ENCODE measurements at places on chromosomes 1 and 21.

DNA sequence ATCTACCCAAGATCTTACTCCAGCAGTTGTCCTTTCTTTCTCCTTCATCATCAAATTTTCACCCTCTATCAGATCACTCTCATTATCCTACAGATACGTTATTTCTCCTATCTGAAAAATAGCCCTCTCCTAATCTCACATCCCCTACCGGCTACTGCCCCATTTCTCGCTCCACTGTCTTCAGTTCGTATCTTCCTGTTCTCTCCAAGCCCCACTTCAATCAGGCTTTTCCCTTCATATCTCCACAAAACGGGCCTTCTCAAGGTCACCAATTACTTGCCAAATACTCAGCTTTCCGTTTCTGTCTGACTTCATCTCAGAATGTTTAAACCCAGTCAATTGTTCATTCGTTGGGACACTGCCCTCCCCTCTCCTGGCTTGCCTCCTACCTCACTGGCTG is 32.4 kb downstream of the SLC30A1 start:
- no peak for DNase-seq

DNA sequence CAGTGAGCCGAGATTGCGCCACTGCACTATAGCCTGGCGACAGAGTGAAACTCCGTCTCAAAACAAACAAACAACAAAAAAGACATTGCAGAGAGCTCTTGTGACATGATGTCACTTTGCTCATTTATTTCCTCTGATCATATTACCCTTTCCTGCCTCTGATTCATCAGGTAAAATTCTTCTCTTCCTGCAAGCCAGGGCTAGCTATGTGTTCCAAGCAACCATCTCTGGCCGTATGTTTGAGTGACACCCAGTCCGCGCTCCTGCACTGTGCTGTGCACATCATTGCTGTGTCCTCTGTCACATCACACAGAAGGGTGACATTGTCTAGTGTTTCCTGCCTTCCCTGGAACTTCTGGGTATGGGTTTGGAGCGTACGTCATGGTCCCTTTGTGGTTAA is 251.3 kb downstream of the PCP4 start:
- no peak for DNase-seq

- no peak for DNase-seq
Observed at GRCh38 chr1:50742523-50742922, 217.5 kb downstream of the FAF1 start.

DNA sequence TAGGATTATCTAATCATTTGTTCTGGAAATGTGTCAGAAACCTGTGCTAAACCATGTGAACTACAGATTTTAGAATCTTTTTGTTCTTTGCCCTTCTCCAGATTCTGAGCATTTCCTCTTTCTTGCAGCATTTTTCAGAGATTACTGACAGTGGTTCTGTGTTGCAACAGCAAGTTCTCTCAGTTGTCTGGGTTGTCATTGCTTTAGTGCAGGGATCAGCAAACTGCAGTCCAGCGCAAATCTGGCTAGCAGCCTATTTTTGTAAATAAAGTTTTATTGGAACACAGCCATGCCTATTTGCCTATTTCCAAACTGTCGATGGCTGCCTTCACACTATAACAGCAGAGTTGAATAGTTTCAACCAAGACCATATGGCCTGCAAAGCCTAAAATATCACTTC is 66.3 kb upstream of the LRRC8D start:
- DNase-seq: no peak

DNA sequence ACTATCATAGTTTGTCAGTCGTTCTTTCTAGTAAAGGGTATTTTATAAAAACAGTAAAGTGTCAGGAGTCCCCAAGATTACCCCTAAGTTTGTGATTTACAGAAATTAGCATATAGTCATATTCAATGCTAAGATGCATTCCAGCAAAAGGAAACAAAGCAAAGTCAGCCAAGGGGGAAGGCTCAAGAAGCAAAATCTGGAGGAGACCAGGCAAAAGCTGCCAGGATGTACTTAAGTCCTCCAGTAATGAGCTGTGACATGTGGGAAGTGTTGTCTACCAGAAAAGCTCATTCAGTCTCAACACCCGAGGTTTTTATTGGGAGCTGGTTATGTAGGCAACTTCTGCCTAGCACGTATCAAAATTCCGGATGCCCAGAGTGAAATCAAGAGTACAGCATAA is 373.4 kb upstream of the TMPRSS15 start:
- no peak for DNase-seq

GRCh38 chr1:53634571-53634979 is 104.4 kb downstream of the GLIS1 start:
- no peak for DNase-seq

DNA sequence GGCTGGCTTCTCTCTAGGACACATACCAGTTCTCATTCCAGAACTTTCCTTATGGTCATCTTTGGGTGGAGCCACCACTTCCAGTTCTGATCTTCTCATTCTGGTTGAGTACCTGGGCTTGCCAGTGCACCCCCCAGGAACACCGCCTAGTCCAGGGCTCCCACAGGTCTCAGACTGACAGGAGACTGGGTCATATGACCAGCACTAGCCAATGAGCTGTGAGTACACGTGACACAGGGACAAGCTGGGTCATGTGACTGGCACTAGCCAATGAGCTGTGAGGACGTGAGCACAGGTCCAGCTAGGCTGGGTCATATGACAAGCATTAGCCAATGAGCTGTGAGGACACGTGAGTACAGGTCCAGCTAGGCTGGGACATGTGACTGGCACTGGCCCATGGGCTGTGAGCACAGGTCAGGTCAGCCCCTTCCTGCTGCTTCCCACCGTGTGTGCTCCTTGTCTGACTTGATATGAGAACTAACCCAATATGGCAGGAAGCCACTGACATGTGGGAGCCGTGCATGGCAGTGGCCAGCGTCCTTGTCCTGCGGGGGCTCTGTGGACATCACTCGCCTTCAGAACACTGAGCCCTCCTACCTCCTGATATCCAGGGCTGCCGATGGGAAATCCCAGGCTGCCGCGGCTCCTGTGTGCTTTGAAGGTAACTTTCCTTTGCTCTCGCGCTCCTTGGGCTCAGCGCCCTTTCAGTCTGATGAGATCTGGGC is 22.7 kb downstream of the KRTAP10-1 start:
- no peak for DNase-seq

- no peak for DNase-seq
Observed at GRCh38 chr21:43737158-43737950, 18.4 kb downstream of the PDXK start.

DNA sequence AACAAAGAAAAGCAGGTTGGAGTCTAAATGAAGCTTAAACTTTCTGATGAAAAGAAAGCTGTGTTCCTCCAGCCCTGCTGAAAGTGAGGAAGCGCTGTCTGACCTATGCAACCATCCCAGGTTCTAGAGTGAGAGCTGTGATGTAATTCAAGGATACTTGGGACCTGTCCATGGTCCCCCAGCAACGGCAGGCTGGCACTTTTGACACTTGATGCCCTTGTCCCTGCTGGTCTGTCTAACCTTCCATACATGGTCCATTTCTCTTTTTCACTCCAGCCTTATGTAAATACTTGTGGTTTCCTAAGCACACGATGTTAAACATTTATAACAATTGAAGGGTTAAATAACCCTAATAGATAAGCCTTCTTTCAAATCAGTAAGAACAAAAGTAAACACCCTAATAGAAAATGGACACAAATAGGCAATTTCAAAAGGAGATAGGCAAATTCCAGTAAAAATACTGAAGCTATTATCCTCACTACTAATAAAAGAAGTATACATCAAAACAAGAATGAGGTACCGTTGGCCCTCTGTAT is 17.7 kb upstream of the KDM4A start:
- DNase-seq: no peak

GRCh38 chr1:18539171-18539570 is 58.4 kb downstream of the KLHDC7A start:
- no peak for DNase-seq
